ENCODE measurements at places on chromosomes 3 and 15.

DNA sequence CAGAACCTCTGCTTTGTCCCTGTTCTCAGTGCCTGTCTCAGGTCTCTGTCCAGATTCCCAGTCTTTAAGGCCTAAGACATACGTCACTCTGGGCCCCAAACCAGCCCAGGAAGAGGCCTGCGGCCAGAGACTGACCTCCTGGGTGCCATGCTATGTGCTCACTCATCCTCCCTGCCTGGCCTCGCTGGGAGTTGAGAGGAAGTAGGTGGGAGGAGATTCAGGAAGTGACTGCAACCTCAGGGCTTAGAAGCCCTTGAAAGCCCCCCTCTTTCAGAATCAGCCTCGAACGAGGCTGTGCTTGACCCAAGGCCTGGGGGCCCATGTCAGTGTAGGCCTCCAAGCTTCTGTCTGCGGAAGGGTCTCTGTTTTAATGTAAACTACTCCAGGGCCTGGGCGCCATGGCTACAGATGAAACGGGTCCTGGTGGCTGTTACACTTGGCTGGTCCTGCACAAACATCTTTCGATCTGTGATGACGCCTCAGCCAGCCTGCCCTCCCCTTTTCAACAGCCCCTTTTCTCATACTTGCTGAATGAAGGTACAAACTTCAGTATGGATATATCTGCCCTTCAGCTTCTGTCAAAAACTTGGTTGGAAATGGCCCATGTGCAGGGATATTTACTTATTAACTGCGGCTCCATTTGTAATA lies 11.7 kb downstream of the RASGRF1 start:
- DNase-seq = no peak

GRCh38 chr3:117063930-117064329 lies 354.4 kb downstream of the TUSC7 start:
- DNase-seq = no peak

DNA sequence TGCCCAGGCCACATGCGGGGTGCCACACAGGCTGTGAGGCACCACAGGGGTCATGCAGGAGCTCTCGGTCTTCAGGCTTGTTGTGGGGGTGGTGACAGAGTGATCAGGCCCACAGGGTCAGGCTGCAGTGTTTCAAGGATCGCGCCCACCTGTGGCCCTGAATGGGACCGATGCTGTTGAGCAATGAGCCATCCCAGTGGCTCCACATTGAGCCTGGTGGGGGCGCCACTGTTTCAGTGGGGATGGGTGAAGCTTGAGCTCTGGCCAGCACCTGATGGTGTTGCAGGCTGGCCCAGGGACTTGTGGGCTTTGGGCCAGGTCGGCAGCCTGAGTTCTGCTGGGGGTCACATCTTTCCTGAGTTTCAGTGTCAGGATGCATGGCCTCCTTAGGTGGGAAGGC lies 230.1 kb downstream of the UBE3A start:
- DNase-seq = no peak

GRCh38 chr3:124986192-124987143 lies 51.9 kb upstream of the MUC13 start:
- DNase-seq = no peak

DNA sequence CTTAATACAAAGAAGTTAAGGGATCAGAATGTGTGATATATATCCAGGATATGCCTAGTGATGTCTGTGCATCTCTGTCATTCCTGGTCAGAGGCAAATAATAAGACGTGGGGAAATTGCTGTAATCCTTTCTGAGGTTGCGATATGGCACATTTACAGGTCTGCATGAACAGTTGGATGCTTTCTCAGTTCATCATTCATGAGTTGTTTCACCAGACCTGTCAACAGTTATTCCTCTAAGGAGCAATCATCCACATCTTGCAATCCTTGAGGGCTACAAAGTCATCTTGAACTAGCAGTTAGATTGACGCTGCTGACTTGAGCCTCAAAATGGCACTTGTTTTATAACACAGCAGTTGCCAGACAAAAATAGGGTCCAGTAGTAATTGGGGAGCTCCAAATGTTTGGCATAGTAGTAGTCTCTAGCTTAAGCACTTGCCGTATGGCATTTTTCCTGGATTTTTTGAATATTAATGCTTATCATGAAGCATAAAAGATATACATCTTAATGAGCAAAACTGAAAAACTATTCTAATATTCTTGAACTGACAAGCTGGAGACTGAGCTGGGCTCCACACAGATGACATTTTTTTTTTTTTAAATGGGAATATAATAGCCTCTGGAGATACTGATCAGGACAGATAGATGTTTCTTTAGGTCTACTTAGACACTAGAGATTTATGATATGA lies 761.7 kb downstream of the VGLL3 start:
- DNase-seq = no peak

- no peak for DNase-seq
These were observed 32.7 kb downstream of the TRANK1 start for GRCh38 chr3:36911990-36912804.

GRCh38 chr3:14861446-14862302 lies 42.9 kb downstream of the FGD5 start:
- no peak for DNase-seq

Measured in stimulated activated CD4-positive, alpha-beta T cell treated with anti-CD3 and anti-CD28 coated beads, TNF-alpha, amount 100 ng/mL, for 1 hour (primary cell).